NCI-H526 (cell line): ENCODE measurements at places on chromosomes 5 and 9.

- DNase-seq: no peak
These were observed 28.0 kb downstream of the SLC36A1 start for GRCh38 chr5:151475388-151475787.

- DNase-seq: no peak
These were observed 269.9 kb downstream of the CDK5RAP2 start for GRCh38 chr9:120310035-120310434.

- no peak for DNase-seq
These were observed 62.9 kb downstream of the FBXO38 start for GRCh38 chr5:148446611-148447010.

DNA sequence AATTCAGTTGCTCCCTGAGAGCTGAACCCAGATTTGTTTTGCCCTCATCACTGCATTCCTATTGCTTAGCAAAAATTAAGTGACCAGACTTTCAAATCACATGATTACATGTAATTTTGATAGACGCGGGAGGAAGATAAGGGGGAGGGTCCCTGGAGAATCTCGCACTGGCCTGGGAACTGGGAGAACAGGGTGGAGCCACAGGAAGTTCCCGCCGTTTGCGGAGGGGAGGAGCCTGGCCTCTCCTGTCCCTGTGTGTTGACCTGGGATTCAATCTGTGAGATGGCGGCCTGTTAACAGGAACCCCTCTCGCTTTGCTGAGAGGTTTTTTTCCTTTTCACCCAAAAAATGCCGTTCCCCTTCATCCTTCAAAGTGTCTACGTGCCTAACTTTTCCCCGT is 142.9 kb upstream of the OR13F1 start:
- DNase-seq: no peak

- DNase-seq: no peak
These were observed 2.8 kb upstream of the CCDC125 start for GRCh38 chr5:69335341-69335935.

- no peak for DNase-seq
These were observed 82.6 kb downstream of the GALNT10 start for GRCh38 chr5:154273028-154273617.

DNA sequence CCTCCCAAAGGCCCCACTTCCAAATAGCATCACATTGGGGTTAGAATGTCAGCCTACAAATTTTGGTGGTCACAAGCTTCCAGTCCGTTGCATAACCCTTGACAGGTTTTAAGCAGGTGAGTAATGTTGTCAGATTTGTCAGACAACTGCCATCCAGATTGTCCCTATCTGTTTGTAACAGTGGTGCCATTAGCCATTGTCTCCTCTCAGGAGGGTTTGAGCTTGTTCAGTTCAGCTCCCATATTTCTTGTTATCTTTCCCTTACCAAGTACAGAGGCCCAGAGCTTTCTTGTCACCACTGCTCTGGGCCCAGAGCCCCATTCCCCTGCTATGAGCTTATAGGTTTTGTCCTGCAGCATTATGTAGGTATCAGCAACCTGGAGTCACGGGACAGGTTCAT is 14.8 kb upstream of the GSN start:
- DNase-seq: no peak

GRCh38 chr5:157620776-157621175 is 31.5 kb downstream of the SOX30 start:
- no peak for DNase-seq
